ENCODE measurements at places on chromosomes 2 and 18. TPM values are rescaled to one million over a fixed set of nuclear protein-coding genes. Genes with fewer than 3 reads are reported as not detected.

Gene NEMP2
- total RNA-seq: 12.0 TPM

Gene KIDINS220
- total RNA-seq: 39.3 TPM

Gene SCN9A
- total RNA-seq: 0.10 TPM

DNA sequence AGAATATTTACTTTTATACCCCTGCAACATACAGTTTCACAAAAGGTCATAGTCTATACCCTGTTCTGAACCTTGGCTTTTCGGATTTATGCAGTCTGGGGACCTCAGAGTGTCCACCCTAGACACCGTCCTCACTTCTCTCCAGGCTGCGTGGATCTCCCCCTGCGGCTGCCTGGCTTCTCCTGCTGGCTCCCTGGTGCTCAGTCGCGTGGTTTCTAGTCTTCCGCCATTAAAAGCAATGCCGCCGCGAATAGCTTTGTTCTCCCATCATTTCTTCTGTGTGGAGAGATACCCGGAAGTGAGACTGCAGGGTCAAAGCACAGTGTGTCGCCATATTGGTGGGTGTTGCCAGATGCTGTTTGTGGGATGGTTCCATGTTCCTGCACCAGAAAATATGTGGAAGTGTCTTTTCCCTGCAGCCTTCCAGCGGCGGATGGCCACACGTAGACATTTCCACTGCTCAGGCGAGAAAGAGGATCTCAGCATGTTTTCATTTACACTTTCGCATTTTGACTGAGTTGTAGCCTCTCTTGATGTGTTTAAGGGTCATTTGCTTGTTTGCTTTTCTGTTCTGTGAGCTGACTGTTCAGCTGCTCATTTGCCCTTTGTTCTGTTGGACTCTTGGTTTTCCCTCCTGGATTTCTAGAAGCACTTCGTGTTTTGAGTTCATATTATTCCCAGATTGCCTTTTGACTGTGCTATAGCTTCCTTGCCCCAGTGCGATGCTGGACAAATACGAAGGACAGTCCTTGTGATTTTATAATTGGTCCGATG is 22.9 kb upstream of the ASB1 start:
- H3K4me3 ChIP-seq: no peak overlapping the region
- peaks cover 3% of the 10 kb centered on the region for H3K36me3 ChIP-seq
- no peaks in the 10 kb centered on the region for H3K27me3 ChIP-seq
- no peak for DNase-seq
- H3K4me1 ChIP-seq: no peaks in the 10 kb centered on the region
- no peak overlapping the region for H3K27ac ChIP-seq

- DNase-seq: no peak
- no peak overlapping the region for H3K27ac ChIP-seq
- no peaks in the 10 kb centered on the region for H3K36me3 ChIP-seq
Measured at GRCh38 chr18:75844146-75844545, 416.6 kb upstream of the SMIM21 start.

Gene HMSD
- total RNA-seq: 1.3 TPM

Gene ANKRD29
- total RNA-seq: 0.67 TPM

DNA sequence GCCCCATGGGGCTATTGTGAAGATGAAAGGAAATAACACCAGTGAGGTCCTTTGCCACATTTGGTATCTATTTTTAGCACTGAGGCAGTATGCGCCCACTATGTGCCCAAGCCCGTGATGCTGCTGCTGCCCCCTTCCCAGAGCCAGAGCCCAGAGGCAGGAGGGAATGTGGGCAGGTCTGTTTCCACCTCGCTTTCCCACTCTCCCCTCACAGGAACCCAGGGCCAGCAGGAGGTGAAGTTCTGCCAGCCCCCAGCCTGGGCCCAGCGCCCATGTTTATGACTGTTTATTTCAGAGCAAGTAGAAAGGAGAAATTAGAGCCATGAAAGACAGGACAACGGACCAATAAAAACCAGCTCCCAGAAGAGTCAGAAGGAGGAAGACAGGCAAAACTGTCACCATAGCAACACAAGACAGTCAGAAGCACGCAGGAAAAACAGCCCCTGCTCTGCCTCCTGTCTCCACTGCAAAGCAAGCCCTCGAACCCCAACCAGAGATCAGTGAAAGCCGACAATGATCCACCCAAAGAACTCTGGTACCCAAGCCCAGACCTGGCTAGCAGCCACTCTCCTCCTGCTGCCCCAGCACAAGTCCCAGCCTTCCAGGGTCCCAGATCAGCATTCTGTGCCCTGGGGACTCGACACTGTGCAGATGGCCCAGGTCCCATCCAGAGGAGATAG is 1.4 kb downstream of the CYRIA start:
- no peak for DNase-seq
- no peak overlapping the region for H3K4me3 ChIP-seq
- peaks cover 13% of the 10 kb centered on the region for H3K27me3 ChIP-seq
- no peaks in the 10 kb centered on the region for H3K4me1 ChIP-seq
- H3K27ac ChIP-seq: no peak overlapping the region

GRCh38 chr2:49937432-49937831 is 783.1 kb upstream of the FSHR start:
- DNase-seq: no peak
- H3K4me3 ChIP-seq: no peak overlapping the region
- no peaks in the 10 kb centered on the region for H3K4me1 ChIP-seq
- H3K27ac ChIP-seq: no peak overlapping the region
- no peaks in the 10 kb centered on the region for H3K36me3 ChIP-seq
- H3K27me3 ChIP-seq: no peaks in the 10 kb centered on the region

Gene ANKRD30BL
- total RNA-seq: not detected

Gene COLEC11
- 0.31 TPM for total RNA-seq

DNA sequence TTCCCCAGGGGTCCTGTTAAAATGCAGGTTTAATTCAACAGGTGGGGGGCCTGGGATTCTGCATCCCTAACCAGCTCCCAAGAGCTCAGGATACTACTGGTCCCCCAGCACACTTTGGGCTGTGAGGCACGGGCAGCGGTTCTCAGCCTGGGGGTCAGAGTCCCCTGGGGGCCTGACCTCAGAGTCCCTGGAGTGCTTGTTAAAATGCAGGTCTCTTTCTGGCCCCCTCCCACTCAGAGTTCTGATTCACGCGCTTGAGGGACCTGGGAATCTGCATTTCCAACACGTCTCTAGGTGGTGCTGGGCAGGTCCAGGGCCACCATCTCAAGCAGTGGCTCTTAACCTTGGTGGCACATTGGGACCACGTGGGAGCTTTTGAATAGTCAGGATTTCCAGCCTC is 2.8 kb upstream of the OTOS start:
- H3K27me3 ChIP-seq: no peaks in the 10 kb centered on the region
- H3K27ac ChIP-seq: no peak overlapping the region
- no peak overlapping the region for H3K4me3 ChIP-seq
- H3K4me1 ChIP-seq: no peaks in the 10 kb centered on the region

Data from Panc1 (cell line).